Activated naive CD8-positive, alpha-beta T cell treated with anti-CD3 and anti-CD28 coated beads, Interleukin-2, amount 10 ng/mL, durations not matched to agents 7 days and 5 days (primary cell): ENCODE measurements at places on chromosomes 1 and 21.

DNA sequence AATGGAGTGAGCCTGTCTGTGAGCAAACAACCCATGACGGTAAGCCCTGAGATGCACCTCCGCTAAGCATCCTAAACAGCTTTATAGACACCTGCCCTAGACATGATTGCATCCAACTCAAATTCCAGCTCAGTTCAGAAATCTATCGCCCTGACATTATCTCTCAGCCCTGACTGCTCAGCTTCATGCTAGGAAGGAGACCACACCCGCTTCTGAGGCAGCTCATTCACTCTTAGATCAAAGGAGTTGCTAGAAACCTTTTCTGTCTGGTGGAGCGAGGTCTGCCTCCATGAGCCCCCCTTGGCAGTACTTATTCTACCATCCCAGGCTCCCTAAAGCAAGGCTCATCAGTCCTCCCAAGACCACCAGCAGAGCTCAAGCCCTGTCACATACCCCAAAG, 17.0 kb downstream of the IL10RB start:
- H3K27me3 ChIP-seq = no peaks in the 10 kb centered on the region
- DNase-seq = no peak
- H3K4me3 ChIP-seq = no peak overlapping the region
- peaks cover 57% of the 10 kb centered on the region for H3K36me3 ChIP-seq

DNA sequence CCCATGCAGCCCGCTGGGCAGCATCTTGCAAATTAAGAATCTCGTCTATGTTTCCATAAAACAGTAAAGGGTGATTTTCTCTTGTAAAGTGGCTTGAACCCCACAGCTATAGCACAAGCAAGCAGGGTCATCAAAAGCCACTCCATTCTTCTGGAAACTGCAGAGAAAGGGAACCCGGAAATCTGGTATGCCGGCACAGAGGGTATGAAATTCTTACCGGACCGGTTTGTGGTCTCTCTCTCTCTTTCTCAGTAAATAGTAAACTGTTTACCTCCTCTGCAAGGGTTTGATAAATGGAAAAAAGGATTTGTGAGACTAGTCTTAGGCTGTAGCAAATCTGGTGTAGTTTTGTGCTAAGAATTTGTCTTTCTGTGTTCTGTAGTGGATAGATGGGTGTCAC, 2.7 kb upstream of the ADSS2 start:
- H3K4me3 ChIP-seq = no peak overlapping the region
- peaks cover 18% of the 10 kb centered on the region for H3K4me1 ChIP-seq
- H3K36me3 ChIP-seq = peaks cover 22% of the 10 kb centered on the region
- no peak overlapping the region for H3K27ac ChIP-seq

DNA sequence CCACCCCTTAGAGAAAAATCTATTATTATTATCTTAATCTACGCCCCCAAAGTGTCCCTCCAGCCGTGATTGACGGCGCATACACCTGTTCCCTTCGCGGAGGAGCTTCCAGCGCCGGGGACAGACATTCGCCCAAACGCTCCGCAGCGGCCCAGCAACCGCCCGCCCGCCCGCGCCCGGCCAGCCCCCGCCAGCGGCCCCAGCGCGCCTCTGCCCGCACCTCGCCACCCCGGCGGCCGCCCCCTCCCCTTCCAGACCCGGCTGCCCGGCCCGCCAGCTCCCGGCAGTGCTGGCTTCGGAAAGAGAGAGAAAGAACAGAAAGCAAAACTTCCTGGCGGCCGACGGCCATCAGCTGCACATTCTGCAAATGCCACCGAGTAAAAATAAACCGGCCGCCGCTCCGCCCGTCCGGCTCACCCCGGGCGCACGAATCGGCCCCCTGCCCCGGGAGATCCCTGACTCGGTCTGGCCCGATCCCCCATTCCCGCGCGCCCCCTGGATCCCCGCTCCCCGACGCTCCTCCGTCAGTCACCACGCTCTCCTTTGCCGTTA, 1.6 kb downstream of the CASZ1 start:
- no peaks in the 10 kb centered on the region for H3K36me3 ChIP-seq
- peaks cover 10% of the 10 kb centered on the region for H3K4me1 ChIP-seq
- peaks cover 64% of the 10 kb centered on the region for H3K27me3 ChIP-seq
- DNase-seq = peak; percentile 47

DNA sequence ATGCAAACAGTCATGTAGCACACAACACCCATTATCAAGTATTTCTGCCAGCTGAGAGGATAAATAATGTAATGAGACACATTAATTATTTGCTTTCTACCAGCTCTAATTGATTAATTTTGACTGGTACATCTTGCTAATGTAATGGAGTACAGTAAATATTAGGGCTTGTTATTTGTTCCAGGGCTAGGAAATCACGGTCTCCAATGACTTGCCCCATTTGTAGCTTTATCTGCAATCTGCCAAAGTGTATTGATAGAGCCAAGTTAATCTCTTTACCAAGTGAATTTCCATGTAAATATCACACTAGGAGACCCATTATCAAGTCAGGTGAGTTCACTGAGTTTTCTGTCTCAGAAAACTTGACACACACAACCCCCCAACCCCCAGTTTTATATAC, 55.1 kb downstream of the RGS13 start:
- no peaks in the 10 kb centered on the region for H3K4me1 ChIP-seq
- H3K27ac ChIP-seq = no peak overlapping the region
- DNase-seq = no peak
- no peaks in the 10 kb centered on the region for H3K36me3 ChIP-seq
- peaks cover 4% of the 10 kb centered on the region for H3K27me3 ChIP-seq

GRCh38 chr21:23968722-23969647, 1638.3 kb downstream of the MRPL39 start:
- H3K36me3 ChIP-seq = peaks cover 5% of the 10 kb centered on the region
- DNase-seq = peak; percentile 82
- H3K27ac ChIP-seq = peak overlapping the region; percentile 96
- peaks cover 21% of the 10 kb centered on the region for H3K4me1 ChIP-seq
- peak overlapping the region; percentile 69 for H3K4me3 ChIP-seq
- peaks cover 10% of the 10 kb centered on the region for H3K27me3 ChIP-seq
